Foreskin fibroblast (primary cell): ENCODE measurements at places on chromosomes 7 and 10.

GRCh38 chr7:157859915-157860314 is 523.1 kb downstream of the DNAJB6 start:
- DNase-seq = no peak

GRCh38 chr10:3068201-3068967 is 1.0 kb downstream of the PFKP start:
- DNase-seq = peak; percentile 45

DNA sequence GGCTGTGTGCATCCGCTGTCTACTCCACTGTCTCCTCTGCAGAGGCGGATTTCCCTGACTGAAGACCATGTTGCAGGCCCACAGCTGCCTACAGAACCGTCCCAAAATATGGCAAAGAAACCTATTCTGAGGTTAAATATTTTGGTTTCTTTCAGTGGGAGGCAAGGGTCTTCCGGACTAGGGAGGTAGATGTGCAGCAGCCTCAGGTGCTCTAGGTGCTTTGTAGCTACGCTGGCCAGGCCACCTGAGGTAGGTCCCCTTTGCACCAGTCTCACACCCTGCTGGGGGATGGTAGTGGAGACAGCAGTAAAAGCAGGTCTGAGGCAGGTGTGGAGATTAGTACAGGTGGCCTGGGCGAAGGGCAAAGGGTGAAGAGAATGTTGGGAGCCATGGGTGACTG is 8.2 kb upstream of the PILRB start:
- no peak for DNase-seq

DNA sequence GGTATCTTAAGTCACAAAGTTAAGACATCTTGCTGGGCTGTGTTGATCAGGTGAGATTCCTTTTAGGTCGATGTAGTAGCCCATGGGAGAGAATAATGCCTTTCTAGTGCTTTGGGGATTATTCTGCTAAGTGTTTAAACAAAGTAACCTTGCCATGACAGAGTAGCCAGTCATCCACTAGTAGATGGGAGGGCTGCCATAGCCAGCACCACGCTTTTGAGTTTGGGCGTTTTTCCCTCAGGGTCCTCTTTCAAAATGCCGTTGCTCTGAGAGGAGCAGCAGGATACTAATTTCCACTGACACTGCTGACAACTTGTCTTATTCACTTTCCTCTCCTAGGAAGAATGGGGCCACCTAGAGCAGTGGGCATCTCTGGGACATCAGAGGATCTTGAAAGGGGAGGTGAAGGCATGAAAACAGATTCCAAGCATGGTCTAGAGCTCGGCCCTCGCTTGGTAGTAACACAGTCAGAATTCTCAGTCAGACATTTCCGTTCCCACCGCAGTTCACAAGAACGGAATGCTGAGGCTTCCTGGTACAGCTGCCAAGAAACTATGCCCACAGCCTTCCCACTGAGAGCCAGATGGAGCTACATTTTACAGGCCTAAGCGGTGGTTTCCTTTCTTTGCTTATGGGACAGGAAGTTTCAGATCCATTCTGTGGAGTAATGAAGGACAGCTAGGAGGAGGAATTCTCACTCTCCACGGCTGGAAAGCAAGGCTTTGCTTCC is 15.3 kb upstream of the RSU1 start:
- DNase-seq = peak; percentile 91

DNA sequence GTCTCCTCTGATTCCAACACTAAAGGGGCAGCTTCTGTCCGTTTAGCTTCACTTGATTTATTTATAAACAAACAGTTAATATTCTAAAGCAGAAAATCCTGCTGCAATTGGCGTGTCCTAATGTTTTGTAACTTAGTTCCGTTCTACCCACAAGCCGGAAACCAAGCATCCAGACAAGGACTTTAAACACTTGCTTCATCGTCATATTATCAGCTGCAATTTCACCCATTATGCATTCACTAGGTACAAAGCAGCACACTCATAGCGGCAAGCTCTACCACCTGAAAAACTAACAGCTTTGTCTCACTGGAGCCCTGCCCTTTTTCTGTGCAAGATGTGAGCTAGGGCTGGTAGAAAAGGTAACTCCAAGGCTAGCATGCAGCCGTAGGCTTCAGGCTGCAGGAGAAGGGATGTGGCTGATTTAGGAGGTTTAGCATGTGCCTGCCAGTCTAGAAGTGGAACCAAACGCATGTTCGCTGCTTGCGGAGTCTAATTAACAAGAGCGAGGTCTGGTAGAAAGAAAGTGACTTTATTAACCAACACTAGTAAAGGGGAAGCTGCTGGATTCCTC is 43.7 kb upstream of the BPGM start:
- no peak for DNase-seq

- no peak for DNase-seq
Measured at GRCh38 chr10:131662851-131663250, 238.0 kb upstream of the PPP2R2D start.
